ENCODE measurements at places on chromosomes 16 and 17.

DNA sequence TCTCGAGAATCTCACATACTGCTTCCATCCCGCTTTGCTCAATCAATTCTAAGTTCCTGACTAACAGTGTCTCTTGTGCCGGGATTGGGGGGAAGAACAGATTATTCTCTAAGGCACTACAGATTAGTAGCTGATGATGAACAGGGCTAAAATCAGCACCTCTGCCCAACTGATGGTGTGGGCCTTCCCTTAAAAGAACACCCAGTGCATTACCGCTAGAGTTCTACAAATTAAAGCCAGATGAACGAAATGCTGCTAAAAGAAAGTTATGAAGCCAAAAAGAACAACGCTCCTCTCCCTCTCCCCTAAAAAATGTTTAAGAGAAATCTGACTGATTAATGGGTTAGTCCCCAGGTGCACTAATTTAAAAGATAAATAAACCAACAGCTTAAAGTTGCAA, 4.4 kb downstream of the CDC27 start:
- DNase-seq: no peak

- DNase-seq: no peak
These were observed 10.0 kb downstream of the TPPP3 start for GRCh38 chr16:67383284-67383683.

DNA sequence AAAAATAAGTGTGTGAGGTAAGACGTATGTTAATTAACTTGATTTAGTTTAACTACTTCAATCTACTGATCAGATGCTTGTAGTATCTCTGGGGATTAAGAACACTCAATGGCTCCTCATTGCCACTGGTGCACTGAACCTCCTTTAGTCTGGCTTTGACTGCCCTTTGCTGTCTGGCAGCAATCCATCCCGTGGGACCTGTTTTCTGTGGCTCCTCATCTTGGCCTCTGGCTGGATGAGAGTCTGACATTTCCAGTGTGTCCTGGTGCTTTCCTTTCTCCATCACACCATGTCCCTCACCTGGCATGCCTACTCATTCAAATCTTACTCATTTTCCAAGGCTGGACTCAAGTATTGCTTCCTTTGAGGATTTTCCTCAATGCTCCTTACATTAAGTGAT, 212.2 kb downstream of the CA10 start:
- no peak for DNase-seq

DNA sequence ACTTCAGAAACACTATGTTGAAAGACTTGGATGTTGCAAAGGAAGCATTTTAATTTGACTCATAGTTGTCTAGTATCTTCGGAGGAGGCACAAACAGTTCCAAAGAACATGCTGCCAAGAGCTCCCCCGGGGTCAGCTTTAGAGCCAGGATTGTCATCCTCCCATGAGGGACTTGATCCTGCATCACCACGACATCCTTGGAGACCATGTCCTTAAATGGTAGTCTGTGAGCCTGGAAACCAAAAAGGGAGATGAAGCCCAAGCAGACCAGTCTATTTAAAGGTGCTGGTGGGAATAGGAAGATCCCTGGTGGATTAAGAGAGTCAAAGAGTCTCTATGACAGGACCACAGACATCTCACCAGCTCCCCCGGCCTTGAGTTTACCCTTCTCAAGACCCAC, 33.3 kb upstream of the DYNLRB2 start:
- no peak for DNase-seq

- no peak for DNase-seq
These were observed 14.2 kb downstream of the HSD11B2 start for GRCh38 chr16:67445126-67445426.

- no peak for DNase-seq
These were observed 12.4 kb downstream of the RAB5C start for GRCh38 chr17:42142371-42142896.

DNA sequence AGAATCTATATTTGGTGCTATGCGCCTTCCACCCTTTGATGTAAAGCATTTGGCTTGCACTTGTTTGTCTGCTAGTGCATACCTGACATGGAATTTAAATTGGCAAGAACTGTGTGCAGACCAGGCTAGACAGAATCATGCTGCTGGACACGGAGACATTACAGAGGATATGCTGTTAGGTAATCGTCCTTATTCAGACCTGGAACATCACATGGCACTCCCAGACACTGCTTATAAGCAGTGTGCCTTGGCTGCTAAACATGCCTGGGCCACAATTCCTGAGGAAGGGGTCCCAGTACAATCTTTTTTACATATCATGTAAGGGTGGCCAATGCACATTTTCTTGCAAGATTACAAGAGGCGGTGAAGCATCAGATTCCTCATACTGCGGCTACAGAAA, 6.4 kb downstream of the CD300LD start:
- no peak for DNase-seq

- peak; percentile 96 for DNase-seq
These were observed 55.3 kb downstream of the TUBD1 start for GRCh38 chr17:59837308-59838051.

DNA sequence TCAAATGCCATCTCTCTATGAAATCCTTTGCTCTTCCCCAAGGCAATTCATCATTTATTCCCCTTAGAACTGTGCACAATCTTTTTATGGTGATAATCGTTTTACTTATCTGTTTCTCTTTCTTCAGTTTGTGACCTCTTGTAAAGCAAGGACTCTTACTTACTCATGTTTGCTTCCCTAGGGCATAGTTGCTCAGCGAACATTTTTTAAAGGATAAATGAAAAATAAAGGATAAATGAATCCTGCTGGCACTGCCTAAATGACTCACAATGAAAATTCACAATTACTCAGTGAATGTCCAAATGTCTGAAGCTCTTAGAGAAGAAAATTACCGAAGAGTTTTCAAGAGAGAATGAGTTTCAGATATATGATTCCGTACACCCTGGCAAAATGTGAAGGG, 671.7 kb downstream of the CDH11 start:
- DNase-seq: no peak

DNA sequence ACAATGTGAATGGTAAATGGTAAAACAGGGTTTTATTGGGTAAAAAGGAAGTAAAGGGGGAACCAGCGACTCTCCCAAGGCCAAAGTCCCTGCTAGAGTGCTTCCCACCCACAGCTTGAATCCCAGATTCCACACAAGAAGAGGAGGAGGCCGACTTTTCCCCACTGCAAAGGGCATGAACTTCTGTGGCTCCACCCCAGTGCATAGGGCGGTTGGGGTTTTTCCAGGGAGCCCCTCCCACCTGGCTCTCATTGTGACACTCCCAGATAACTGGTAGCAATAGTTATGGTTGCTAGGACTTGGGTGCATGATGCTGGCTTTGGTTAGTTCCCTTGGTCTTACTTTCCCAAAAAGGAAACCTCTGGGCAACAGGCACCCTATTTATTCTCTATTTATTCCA, 666.0 kb upstream of the CA10 start:
- DNase-seq: no peak
